Large intestine (tissue), 12 donors: ENCODE measurements at places on chromosomes 2 and 18. TPM values are rescaled to one million over a fixed set of nuclear protein-coding genes. Genes with fewer than 3 reads are reported as not detected.

EML6 gene
- 6.0 TPM for polyA plus RNA-seq

SPR gene
- polyA plus RNA-seq: 23.8 TPM

IL36B gene
- polyA plus RNA-seq: not detected

CMPK2 gene
- 13.3 TPM for polyA plus RNA-seq

LOXL3 gene
- polyA plus RNA-seq: 3.6 TPM

MC5R gene
- polyA plus RNA-seq: 0.66 TPM

RTP5 gene
- 0.07 TPM for polyA plus RNA-seq

MBOAT2 gene
- polyA plus RNA-seq: 20.7 TPM

POTEC gene
- polyA plus RNA-seq: 0.06 TPM

VWC2L gene
- polyA plus RNA-seq: 0.03 TPM

CACNB4 gene
- polyA plus RNA-seq: 1.8 TPM

DDX1 gene
- polyA plus RNA-seq: 116 TPM

RGPD4 gene
- polyA plus RNA-seq: 0.01 TPM

B4GALT6 gene
- polyA plus RNA-seq: 12.4 TPM

ACTG2 gene
- polyA plus RNA-seq: 913 TPM

ACMSD gene
- 0.34 TPM for polyA plus RNA-seq

AMMECR1L gene
- polyA plus RNA-seq: 15.4 TPM

NPHP1 gene
- polyA plus RNA-seq: 3.9 TPM

SCG2 gene
- 82.8 TPM for polyA plus RNA-seq

GPR35 gene
- polyA plus RNA-seq: 118 TPM

ATP6V1B1 gene
- polyA plus RNA-seq: 1.6 TPM

CRYGC gene
- not detected for polyA plus RNA-seq

CFAP53 gene
- 0.91 TPM for polyA plus RNA-seq

HYCC2 gene
- polyA plus RNA-seq: 12.4 TPM

BCL11A gene
- 28.2 TPM for polyA plus RNA-seq

GPAT2 gene
- polyA plus RNA-seq: 1.7 TPM

SAP130 gene
- 26.9 TPM for polyA plus RNA-seq

SRD5A2 gene
- polyA plus RNA-seq: 0.22 TPM

DAW1 gene
- polyA plus RNA-seq: 0.79 TPM

CYP27A1 gene
- polyA plus RNA-seq: 109 TPM

FSHR gene
- polyA plus RNA-seq: not detected

INPP5D gene
- 12.6 TPM for polyA plus RNA-seq

RPRM gene
- polyA plus RNA-seq: 3.2 TPM

NRP2 gene
- polyA plus RNA-seq: 37.2 TPM

HIBCH gene
- polyA plus RNA-seq: 46.6 TPM

CD302 gene
- polyA plus RNA-seq: 42.7 TPM

XRCC5 gene
- 192 TPM for polyA plus RNA-seq

MYL12B gene
- 408 TPM for polyA plus RNA-seq

SIX3 gene
- not detected for polyA plus RNA-seq

ABCG5 gene
- 35.8 TPM for polyA plus RNA-seq

SPEG gene
- 35.1 TPM for polyA plus RNA-seq

TACR1 gene
- 1.0 TPM for polyA plus RNA-seq

FBXO36 gene
- polyA plus RNA-seq: 2.6 TPM

NFU1 gene
- 52.9 TPM for polyA plus RNA-seq

COMMD1 gene
- polyA plus RNA-seq: 38.4 TPM

C2orf72 gene
- polyA plus RNA-seq: 42.0 TPM

CPSF3 gene
- polyA plus RNA-seq: 32.2 TPM

SNORC gene
- 6.9 TPM for polyA plus RNA-seq

AQP12B gene
- polyA plus RNA-seq: 10.6 TPM
